Right forelimb (tissue), 1 donor: ENCODE measurements at places on chromosomes 3 and 15.
A peak's percentile ranks its signal among the peaks of the same experiment; 100 is the strongest.

- no peak for DNase-seq
Measured at GRCh38 chr3:11641683-11642430, 1.9 kb downstream of the VGLL4 start.

DNA sequence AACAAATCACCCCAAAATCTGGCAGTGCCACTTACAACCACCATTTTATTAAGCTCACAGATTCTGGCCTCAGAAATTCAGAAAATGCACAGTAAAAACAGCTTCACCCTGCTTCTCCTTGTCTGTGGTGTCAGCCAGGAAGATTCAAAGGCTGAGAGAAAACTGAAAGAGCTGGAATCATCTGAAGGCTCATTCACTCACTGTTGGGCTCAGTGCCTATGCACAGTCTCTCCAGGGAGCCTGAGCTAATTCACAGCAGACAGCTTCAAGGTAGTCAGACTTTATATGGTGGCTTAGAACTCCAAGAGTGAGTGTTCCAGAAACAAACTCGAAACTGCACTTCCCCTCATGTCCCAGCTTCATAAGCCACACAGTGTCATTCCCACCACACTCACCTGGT, 16.5 kb upstream of the PLOD2 start:
- no peak for DNase-seq

GRCh38 chr15:87224404-87224803, 1032.1 kb downstream of the NTRK3 start:
- no peak for DNase-seq

DNA sequence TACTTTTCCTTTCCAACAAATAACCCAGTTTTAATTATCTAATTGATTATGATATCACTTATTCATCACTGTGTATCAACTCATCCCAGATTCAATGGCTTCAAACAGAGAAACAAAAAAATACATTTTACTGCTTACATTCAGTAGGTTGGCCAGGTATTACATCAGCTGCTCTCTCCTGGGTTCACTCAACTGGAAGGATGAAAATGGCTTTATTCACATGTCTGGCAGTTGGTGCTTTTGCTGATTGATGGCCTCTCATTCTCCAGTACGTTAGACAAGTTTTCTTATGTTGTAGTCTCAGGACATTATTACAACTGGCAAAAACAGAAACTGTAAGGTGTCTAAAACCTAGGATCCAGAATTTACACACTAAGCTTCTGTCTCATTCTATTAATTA, 811.0 kb upstream of the ALCAM start:
- no peak for DNase-seq

- DNase-seq = no peak
Measured at GRCh38 chr3:81245043-81245442, 516.4 kb downstream of the GBE1 start.

DNA sequence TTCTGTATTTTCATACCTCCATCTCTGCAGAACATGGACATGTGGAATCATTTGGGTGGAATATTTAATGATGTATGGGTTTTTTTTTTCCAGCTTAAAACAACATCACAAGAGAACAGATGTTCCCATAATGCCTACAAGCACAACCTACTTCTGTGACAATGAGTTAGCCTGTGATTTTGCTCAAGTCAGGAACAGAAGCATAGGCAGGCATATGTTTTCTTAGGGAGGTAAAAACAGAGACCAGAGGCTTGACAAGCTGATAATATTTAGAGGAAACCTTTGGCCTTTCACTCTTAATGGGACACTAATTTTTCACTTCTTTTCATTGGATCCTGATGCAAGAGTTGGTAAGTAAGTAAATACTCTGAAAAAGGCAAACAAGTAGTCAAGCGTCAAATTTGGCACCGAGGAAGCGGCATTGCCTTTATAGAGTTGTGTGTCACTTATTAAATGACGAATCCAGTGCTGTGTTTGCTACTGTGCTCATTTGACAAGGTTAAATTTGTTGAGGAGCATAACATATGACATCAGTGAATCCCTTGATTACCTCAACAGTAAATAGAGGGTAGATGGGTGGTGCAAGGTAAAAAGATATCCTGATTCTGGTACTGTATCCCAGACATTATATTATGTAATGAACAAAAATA, 66.7 kb upstream of the RBMS3 start:
- DNase-seq = no peak

- no peak for DNase-seq
Measured at GRCh38 chr3:178436773-178437172, 99.5 kb upstream of the KCNMB2 start.

DNA sequence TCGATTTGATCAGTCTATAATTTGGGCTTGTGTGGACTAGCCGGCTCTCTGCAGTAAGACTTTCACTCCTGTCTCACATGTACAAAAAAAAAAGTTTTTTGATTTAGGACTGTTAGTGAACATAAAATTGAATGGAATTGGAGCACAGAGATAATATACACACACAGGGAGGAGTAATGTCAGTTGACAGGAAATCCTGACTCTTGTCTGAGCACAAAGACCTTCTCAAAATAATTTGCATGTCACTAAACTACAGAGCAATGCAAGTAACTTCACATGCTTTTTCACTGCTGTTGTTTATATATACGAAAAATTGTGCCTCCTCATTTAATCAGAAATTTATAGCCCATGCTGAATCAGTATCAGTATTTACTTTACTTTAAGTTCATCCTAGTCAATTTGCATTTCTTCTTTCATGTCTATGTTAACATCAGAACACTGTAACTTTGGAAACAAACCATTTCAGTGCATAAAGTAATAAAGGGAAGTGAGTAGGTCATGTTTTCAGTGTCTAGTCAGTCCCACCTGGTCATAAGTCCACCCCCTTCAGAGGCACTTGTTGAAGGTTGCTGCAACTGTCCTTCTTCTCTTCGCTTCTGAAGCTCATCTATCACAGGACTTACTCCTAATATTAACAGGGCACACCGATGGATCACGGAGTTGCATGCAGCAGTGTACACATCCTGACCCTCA, 115.8 kb downstream of the FBXL22 start:
- no peak for DNase-seq

- DNase-seq = no peak
Measured at GRCh38 chr3:151871639-151872468, 1.6 kb upstream of the SUCNR1 start.

GRCh38 chr3:114427285-114428043, 133.6 kb downstream of the TIGIT start:
- no peak for DNase-seq

GRCh38 chr3:158569794-158570193, 1.2 kb upstream of the MLF1 start:
- peak; percentile 49 for DNase-seq

DNA sequence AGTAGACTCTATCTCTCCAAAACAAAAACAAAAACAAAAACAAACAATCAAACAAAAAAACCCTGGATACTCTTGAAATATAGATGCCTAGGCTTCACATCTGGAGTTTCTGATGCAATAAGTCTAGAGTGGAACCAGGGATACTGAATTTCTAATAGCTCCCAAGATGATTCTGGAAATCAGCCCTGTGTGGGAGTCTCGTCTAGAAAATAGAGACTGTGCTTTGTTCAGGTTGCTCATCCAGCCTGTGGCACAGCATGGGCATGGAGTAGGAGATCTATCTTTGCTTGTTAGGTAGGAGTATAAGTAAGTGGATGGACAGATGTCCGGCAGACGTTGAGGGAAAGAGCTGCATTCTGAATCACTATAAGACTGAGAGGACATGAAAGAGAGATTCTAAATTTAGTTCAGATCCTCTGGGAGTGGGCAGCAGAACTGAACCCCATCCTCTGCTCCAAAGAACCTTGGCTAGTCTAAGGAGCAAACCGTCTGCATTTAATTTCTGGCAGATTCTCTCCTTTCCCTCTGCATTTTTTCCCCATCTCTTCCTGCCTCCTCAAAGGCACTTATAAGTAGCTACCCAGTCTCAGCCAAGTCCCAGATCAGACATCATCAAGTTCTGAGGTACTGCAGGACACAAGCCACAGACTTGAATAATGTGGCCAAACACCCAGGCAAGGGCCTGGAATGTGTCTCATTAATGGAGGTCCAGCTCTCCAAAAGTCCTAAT, 92.6 kb upstream of the STRIT1 start:
- DNase-seq = no peak

DNA sequence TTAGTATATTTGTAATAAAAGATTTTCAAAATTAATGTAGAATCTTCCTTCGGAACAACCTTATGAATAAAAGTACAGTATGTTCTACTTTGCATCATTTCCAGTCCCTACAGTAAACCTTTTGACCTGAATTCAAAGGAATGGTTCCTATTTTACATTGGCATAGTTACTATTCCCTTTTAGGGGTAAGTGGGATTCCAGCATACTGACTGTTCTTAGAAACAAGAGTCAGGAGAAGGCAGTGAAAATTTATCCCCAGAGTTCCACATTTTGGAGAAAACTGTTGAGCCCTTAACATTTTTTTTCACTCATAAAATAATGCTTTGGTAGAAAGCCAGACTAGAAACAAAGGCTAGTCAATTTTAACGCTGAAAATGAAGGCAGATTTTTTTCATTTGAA, 78.1 kb downstream of the P3H2 start:
- no peak for DNase-seq

DNA sequence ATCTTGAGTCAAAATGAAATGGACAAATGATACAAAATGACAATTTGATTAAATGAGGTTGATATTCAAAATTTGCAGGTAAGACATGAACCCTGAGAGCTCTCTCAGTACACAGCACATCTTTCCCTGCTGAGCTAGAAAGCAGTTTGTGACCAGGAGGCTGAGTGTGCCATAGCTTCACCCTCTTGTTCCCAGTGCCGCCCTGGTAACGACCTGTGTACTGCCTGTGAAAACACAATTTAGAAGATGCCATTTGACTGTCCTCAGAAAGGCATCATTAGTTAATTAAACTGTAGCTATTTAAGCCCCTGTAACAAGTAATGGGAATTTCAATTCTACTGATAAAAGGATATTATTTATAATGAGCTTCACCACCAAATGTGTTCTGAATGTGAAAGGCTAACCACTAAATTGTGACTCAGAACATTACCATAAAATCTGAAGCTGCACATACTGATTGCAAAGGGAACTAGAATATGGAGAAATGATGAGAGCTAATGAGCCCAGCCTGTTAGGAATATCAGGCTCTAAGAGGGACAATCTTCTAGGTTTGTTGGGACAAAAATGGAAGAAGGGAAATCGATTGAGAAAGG, 212.9 kb upstream of the ARPP21 start:
- DNase-seq = no peak

DNA sequence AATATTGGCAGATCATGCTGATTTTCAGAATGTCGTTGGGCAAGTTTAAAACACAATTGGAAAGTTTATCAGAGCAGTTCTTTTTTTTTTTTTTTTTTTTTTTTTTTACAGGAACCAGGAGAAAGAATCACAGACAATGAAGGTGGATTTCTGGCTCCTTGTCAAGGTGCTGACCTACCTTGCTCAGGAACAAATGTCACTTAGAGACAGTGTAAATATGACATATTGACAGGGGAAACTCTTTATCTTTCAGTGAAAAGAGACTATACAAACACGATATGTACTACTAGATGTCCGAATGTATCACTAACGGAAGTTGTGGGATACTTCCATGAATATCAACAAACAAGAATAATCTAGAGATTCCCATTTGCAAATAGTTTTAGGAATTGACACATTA, 237.3 kb downstream of the FMN1 start:
- DNase-seq = no peak

GRCh38 chr3:99854756-99855298, 37.2 kb downstream of the CMSS1 start:
- no peak for DNase-seq

- DNase-seq = no peak
Measured at GRCh38 chr15:46961795-46962194, 755.5 kb upstream of the SEMA6D start.

DNA sequence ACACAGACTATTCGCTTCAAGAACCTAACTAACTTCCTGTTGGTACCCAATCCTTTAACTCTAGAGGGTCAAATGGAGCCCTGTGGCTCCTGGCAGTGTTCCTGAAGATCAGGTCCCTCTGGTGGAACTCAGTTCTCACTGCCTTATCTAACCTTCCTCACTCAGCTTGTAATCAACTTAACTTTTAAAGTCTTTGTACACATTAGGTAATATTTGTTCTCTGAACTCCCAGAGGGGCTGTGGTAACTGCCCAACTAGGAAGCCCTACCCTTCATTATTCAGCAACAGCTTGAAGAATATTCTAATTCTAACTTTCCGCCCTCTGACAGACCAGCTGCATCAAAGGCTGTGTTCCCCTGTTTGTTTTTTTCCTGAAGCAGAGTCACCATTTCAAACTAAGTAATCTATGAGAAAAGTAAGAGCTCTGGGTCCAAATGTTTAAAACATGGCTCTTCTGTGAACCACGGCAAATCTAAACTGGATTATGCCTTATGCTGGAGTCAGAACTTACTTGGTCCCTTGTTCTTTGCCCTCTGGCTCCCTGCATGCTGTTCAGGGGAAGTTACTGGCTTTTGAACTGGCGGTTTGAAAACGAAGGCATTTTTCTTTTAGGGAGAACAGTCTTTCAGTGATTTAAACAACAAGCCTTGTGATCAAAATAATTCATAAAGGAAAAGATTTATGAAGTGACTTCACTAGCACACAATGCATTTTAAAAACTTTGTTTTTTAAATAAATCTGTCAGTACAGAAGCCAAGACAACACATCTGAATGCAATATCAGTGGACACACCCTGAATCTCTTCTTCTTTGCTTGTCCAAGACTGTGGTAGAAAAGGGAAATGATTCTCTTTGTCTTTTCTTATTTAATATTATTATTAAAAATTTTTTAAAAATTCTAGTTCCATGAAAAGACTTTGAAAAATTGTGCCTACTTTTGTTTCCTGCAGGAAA, 365.6 kb downstream of the TIGIT start:
- no peak for DNase-seq

- peak; percentile 65 for DNase-seq
Measured at GRCh38 chr3:110180733-110181132, 843.4 kb upstream of the DPPA4 start.

- no peak for DNase-seq
Measured at GRCh38 chr15:42365921-42366550, 6.7 kb downstream of the CAPN3 start.

GRCh38 chr15:70494852-70495571, 268.3 kb downstream of the UACA start:
- no peak for DNase-seq

DNA sequence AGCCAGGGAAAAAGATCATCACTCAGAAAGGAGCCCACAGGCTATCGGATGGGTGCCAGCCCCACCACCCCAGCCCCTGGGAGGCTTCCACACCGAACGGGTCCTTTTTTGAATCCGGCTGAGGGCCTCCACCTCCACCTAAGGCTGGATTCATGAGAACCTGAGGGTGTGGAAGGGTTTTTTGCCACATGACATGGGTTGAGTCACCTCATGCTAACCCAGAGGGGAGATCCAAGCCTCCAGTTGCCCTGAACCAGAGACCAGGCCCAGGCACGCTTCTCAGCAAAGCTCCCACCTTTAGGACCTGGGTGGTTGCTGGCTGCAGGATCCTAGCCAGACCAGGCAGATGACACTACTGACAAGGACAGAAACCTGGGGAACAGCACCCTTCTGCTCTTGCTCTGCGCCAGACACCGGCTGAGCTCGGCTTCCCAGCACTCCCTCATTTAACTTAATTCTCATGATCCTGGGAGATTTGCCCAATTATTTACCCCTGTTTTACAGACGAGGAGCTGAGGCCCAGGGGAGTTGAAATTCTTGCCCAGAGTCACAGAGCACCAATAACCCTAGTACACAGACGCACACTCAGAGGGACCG, 25.6 kb downstream of the DUSP7 start:
- DNase-seq = no peak

GRCh38 chr3:32614956-32615355, 44.3 kb upstream of the DYNC1LI1 start:
- no peak for DNase-seq

GRCh38 chr3:116444115-116444747, 1.1 kb downstream of the LSAMP start:
- DNase-seq = peak; percentile 48
